ENCODE measurements at places on chromosomes 5 and 9.

DNA sequence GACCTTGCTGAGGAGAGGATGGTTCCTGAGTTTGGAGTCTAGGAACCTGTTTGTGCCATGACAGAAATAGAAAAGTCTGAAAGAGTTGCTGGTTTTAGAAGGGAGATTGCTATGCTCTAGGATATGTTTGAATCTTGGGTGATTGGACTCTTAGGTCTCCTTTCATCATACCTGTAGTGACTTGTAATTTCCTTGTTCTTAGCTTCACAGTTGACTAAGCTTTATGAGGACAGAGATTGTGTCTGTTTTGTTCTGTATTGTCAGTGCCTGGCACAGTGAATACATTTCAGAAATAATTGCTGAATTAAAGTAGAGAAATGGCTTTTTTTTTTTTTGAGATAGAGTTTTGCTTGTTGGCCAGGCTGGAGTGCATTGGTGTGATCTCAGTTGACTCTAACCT, 31.5 kb downstream of the GAPVD1 start:
- no peak for DNase-seq

DNA sequence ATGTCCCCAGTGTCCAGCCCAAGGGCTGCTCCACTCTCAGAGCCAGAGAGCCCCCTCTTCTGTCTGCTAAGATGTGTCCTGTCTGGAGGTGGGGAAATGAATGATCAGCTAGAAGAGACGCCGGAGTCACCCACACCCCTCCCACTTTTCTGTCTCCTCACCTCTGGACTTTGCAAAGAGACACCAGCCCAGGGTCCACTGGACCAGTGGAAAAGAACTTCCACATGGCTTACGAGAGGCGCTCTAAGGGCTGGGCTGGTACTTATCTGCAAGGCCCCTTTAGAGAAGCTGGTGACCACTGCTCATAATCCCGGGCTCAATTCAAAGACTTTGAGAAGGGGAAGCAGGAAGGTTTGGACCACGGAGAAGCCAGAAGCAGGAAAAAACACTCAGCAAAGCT, 9.2 kb downstream of the NR5A1 start:
- no peak for DNase-seq

DNA sequence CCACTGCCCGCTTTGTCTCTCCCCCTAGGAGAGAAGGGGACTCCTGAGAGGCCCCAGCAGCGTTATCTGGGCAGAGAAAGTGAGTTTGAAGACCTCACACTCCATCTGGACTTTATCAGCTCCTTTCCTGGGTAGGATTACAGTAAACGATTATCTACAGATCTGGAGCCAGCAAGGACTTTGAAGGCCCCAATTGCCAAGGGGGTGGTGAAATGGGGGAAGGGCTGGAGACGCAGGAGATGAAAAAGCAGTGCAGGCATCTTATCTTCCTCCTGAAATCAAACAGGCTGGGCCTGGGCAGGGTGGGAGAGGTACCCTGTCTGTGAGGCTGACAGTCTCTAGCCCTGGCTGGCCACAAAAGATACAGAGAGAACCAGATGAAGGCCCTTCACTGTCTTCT, 105.8 kb upstream of the MSX2 start:
- DNase-seq: no peak

GRCh38 chr9:86664603-86665002, 282.7 kb downstream of the GAS1 start:
- DNase-seq: no peak

- DNase-seq: no peak
Measured at GRCh38 chr5:26805076-26805475, 233.3 kb downstream of the CDH9 start.

GRCh38 chr5:33146881-33147280, 293.9 kb upstream of the TARS1 start:
- DNase-seq: no peak

- no peak for DNase-seq
Measured at GRCh38 chr9:1434052-1434767, 384.1 kb downstream of the DMRT2 start.

DNA sequence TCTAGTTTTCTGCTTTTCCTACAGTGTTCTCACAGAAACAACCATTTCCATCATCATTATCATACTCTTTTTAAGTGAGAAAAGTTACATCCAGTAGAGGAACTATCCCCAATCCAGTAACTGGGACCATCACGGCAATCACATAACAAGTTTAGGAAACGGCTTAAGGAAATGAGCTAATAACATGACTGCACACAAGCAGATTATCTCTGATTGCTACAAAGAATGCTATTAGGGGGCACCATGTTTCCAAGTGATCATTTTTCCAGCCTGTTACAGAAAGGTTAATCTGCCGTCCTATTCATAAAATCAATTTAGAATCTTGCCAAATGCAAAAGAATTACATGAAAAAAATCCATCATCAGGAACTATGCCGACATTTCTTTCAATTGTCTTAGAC, 94.6 kb downstream of the EFNA5 start:
- DNase-seq: no peak

GRCh38 chr5:176542596-176543427, 5.6 kb upstream of the RNF44 start:
- DNase-seq: peak; percentile 29

GRCh38 chr5:123204251-123204650, 115.2 kb downstream of the PRDM6 start:
- DNase-seq: no peak
